Activated B cell treated with CpG ODN at 0.5 μM for 24 hours (primary cell): ENCODE measurements at places on chromosomes 12 and 14. TPM values are rescaled to one million over a fixed set of nuclear protein-coding genes. Genes with fewer than 3 reads are reported as not detected.

Gene SLC5A8
- not detected in 2 replicates for total RNA-seq

DNA sequence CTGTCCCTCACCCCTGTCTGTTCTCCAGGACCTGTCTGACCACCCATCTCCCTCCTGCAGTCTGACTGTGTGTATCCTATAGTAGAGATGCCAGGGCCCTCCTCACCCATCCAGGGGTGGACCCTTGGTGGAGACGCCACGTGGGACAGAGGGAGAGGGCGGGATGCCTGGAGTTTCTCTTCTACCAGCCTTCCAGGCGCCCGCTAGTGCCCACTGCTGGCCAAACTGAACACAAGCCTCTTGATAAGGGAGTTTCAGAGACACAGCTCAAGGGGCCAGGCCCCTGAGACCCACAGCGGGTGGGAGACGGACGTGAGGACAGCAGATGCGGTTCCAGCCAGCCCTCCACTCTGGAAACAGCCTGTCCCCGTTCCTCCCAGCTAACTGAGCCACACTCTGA, 147.3 kb downstream of the RBM19 start:
- DNase-seq, result no peak

GRCh38 chr12:56296295-56296694, 3.8 kb downstream of the CS start:
- DNase-seq, result no peak

DNA sequence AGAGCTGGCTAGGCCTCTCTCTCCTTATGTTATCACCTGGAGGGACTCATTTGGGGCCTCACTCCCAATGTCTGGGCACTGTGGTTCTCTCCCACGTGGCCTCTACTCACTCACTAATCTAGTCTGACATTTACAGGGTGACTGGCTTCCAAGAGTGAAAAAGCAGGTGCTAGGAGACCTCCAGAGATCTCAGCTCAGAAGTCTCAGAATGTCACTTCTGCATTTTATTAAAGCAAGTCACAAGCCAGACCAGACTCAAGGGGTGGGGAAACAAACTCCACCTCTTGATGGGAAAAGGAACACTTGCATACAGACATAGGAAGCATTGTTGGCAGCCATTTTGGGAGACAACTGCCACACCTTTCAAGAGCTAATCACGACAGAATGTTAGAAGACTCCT, 175.9 kb downstream of the MON2 start:
- DNase-seq, result no peak

GRCh38 chr14:53979113-53979681, 22.6 kb upstream of the BMP4 start:
- DNase-seq, result no peak

GRCh38 chr12:93451423-93452158, 9.8 kb upstream of the UBE2N start:
- no peak for DNase-seq

- DNase-seq, result no peak
These were observed 155.1 kb upstream of the HMGA2 start for GRCh38 chr12:65668981-65669695.

GRCh38 chr12:129614221-129614885, 289.5 kb downstream of the TMEM132D start:
- no peak for DNase-seq

DNA sequence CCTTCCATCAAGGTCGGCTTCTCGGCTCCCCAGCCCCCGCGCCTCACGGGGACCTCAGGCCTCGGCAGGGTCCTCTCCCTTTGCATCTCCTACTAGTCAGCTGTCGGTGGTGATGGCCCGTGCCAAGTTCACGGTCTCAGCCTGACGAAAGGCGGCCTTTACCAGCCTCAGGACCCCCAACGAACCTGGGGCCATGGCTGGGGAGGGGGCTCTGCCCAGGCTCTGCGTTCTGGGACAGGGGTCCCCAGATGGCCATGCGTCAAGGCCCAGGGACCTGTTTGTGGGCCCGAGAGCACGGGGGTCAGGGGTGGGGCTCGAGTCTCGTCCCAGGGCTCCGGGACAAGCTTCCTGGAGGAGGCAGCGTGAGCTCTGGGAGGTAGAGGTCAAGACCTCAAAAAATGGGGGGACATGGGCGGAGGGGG, 32.8 kb upstream of the DEGS2 start:
- DNase-seq, result no peak
